ENCODE measurements at places on chromosomes 12 and 14.

GRCh38 chr12:25301798-25302197, 51.1 kb upstream of the KRAS start:
- no peak for DNase-seq

- no peak for DNase-seq
Measured at GRCh38 chr14:82549306-82549990, 1015.8 kb upstream of the SEL1L start.

- no peak for DNase-seq
Measured at GRCh38 chr14:60515511-60516289, 6.8 kb downstream of the SIX6 start.

GRCh38 chr12:127025545-127025944, 1241.4 kb upstream of the TMEM132C start:
- DNase-seq = no peak

GRCh38 chr12:101407049-101407435, 530 bp downstream of the ARL1 start:
- DNase-seq = peak; percentile 1

DNA sequence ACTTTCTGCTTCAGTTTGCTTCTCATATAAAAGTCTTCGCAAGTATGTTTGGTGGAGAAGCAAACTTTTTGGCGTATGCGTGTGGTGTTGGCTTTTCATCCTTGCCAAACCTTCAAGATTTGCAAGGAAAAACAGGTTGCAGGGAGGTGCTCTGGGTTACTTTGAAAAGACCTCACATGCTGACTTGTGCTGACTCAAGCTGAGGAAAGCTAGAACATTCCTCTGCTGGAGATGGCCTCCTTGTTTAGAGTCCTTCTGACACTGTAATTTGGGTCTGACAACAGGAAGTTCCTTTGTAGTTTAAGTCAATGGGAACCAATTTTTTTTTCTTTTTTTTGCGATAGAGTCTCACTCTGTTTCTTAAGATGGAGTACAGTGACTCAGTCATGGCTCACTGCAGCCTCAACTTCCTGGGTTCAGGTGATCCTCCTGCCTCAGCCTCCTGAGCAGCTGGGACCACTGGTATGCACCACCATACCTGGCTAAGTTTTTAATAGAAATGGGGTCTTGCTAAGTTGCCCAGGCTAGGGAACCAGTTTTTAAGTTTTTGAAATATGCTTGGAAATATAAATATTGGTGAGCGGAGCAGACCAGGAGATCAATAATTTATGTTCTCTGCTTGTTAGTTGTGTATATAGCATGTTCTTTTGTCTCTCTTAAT, 2.6 kb upstream of the ACACB start:
- DNase-seq = no peak

DNA sequence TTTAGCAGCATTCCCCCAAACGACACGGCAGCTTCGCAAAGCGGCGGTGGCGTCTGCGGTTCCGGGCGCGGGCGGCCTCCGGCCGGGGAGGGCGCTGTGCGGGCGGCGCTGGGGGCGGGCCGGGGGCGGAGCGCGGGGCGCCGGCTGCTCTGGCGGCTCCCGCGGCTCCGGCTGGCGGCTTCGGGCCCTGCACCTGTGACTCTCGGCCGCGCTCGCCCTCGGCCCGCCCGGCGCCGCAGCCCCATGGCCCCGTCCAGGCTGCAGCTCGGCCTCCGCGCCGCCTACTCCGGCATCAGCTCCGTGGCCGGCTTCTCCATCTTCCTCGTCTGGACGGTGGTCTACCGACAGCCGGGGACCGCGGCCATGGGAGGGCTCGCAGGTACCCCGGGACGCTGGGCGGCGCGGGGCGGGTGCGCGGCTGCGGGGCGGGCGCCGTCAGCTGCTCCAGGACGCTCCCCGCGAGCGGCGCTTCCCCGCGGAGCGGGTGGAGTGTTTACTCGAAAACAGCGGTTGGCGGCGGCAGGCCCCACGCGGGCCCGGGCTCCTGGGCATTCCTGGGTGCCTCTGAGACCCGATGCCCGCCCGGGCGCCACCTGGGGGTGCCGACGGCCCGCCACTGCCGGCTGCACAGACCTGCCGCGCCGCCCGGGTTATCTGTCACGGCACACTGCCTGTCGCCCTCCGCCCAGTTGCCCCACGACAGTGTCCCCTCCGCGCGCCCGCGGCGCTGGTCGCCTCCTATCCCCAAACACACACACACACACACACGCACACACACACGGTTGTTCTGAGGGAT, at the start of gene SLC48A1:
Gene SLC48A1, plus strand, starts transcription at position 177 of the 796 bp plus-strand sequence. Its CDS starts 67 bp downstream, at position 244.
- DNase-seq = peak; percentile 73
